Hematopoietic multipotent progenitor cell (in vitro differentiated cells): ENCODE measurements at places on chromosomes 3 and 15. TPM values are rescaled to one million over a fixed set of nuclear protein-coding genes. Genes with fewer than 3 reads are reported as not detected.

DNA sequence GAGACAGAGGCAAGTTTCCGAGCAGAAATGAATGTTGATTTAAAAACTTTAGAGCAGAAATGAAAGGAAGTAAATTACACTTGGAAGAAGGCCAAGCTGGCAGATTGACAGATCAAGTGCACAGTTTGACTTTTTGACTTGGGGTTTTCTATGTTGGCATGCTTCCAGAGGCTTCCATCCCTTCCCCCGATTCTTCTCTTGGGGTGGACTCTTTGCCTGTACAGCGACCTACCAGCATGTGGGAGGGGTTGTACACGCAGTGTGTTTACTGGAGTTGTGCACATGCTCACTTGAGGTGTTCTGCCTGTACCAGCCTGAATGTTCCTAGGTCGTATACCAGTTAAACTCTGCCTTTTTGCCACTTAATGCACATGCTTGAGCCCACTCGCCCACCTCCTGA lies 701.5 kb upstream of the GBE1 start:
- DNase-seq = no peak

DNA sequence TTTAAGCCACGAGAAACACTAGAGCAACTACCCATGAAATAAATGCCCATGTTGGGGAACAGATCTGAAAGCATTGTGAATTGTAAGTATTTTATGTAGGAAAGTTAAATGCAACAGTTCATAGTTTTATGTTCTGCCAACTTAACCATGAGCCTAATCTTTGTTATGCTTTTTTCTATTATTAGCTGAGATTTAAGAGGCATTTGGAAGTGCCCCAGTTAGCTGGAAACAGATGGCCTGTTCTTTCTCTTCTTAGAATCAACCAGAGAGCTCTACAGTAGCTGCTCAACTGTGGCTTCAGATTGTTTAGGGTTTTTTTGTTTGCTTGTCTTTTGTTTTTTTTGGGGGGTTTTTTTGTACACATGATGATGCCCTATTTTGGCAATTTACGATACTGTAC lies 284.4 kb downstream of the KCNH8 start:
- DNase-seq = no peak

- DNase-seq = no peak
Observed at GRCh38 chr3:57000012-57000411, 60.5 kb upstream of the SPATA12 start.

- DNase-seq = no peak
Observed at GRCh38 chr3:184822081-184822480, 10.1 kb downstream of the VPS8 start.

- no peak for DNase-seq
Observed at GRCh38 chr15:100821327-100821726, 58.3 kb upstream of the ALDH1A3 start.

GRCh38 chr15:96363707-96364106 lies 33.2 kb downstream of the NR2F2 start:
- no peak for DNase-seq

DNA sequence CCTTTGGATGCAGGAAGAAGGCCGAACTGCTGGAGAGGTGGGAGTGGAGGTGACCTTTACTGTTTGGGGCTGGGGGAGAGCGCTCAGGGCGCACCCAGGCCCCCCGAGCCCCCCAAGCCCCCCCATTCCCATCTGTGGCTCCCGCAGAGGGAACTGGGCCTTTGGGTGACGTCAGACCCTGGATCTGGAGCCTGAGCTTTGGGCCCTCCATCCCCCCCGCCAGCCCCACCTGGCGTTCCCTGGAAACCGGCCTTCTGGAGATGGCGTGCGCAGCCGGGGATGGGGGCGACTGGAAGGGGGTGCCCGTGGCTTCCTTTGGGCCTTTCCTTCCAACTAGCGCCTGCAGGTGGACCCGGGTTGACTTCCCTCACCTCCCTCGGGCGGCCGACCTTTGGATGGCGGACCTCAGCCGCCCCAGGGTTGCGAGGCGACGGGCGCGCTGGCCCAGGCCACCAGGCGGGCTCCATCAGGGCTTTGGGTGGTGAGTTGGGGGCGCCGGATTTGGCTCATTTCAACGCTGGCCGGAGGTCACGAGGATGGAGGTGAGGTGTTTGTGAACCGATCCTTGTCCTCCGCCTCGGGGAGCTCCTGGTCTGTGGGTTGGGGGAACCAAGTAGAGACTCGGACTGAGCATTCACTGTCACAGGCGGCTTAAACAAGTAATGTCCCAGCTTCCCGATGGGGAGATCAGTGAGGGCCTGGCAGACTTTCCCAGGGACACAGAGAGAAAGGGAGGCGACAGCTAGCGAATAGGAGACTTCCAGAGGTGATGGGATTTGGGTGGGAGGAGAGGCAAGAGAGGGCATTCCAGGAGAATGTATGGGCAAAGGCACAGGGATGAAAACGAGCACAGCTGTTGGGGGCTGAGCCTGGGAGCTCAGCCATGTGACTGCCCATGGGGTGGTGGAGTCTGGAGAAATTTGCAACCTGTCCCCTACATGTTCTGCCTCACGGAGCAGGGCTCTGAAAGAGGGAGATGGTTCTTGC lies 709 bp downstream of the SCAMP5 start:
- DNase-seq = no peak

DNA sequence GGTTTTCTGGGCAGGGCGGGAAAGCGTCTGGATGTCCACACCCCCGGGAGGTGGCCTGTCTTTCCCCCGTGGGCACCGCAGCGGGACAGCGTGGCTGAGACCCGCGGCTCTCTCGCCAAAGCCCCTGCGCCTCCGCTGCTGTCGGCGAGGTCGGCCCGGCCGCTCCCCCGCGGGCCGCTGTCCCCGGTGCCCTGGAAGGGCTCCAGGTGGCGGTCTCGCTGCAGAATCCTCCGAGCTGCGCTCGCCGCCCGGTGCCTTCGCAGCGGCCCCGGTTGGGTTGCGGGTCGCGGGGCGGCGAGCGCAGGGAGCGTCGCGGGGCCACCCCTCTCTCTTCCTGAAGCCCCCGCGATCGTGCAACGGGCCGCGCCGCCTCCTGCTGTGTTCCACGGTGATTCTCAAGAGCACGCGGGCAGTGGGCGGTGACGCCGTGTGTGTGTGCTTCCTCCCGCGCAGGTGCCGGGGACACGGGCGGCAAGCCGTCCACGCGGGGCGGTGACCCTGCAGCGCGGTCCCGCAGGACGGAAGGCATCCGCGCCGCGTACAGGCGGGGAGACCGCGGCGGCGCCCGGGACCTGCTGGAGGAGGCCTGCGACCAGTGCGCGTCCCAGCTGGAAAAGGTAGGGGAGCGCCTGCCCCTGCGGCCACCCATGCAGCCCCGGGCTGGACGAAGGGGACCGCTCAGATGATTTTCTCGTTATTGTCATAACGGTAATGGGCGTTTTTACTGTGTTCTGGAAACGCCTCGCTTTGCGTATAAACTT lies 54.4 kb downstream of the LRRK1 start:
- peak; percentile 42 for DNase-seq

- DNase-seq = peak; percentile 6
Observed at GRCh38 chr3:122694966-122695365, 14.3 kb downstream of the PARP14 start.

- no peak for DNase-seq
Observed at GRCh38 chr3:155946178-155946577, 75.7 kb downstream of the GMPS start.

GRCh38 chr3:88876724-88877123 lies 230.7 kb upstream of the EPHA3 start:
- no peak for DNase-seq

GRCh38 chr3:100966807-100967206 lies 26.4 kb downstream of the ABI3BP start:
- DNase-seq = no peak

GRCh38 chr3:125386811-125387210 lies 11.7 kb upstream of the ZNF148 start:
- DNase-seq = no peak

- DNase-seq = no peak
Observed at GRCh38 chr3:78967061-78967460, 800.7 kb downstream of the ROBO1 start.

- DNase-seq = no peak
Observed at GRCh38 chr3:20197775-20198174, 11.8 kb upstream of the SGO1 start.

DNA sequence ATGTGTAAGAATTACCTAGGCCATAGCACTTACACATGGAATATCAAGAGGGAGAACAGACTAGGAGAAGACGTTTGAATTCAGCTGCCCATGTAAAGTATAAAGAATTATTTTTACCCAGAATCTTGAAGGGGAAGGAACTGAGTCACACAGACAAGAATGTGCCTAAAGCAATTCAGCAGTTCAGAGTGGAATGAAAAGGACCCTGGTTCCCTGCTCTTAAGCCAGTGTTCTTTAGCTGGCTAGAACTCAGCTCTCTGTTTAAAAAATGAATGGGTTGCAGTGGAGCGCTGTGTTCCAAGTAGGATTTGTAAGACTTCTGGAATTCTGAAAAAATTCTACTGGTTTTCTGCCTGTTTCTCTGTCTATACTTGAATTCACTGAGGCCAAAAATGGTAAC lies 440.2 kb downstream of the LPP start:
- DNase-seq = no peak

DNA sequence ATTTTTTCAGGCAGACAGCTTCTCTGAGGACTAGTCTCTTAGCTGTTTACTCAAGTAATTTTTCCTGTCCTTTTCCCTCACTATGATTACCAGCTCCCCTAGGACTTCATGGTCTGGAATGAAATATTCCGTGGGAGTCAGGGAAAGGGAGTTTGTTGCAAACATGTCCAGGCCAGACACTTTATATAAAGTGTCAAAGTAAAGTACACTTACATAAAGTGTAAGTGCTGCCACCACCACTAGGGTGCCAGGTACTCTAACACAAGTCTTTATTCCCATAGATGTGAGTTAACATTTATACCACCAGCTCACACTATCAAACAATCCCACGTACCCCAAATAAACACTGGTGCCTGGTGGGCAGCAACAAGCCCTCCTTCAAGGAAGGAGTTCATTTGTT lies 179.8 kb downstream of the SNRPN start:
- no peak for DNase-seq

DNA sequence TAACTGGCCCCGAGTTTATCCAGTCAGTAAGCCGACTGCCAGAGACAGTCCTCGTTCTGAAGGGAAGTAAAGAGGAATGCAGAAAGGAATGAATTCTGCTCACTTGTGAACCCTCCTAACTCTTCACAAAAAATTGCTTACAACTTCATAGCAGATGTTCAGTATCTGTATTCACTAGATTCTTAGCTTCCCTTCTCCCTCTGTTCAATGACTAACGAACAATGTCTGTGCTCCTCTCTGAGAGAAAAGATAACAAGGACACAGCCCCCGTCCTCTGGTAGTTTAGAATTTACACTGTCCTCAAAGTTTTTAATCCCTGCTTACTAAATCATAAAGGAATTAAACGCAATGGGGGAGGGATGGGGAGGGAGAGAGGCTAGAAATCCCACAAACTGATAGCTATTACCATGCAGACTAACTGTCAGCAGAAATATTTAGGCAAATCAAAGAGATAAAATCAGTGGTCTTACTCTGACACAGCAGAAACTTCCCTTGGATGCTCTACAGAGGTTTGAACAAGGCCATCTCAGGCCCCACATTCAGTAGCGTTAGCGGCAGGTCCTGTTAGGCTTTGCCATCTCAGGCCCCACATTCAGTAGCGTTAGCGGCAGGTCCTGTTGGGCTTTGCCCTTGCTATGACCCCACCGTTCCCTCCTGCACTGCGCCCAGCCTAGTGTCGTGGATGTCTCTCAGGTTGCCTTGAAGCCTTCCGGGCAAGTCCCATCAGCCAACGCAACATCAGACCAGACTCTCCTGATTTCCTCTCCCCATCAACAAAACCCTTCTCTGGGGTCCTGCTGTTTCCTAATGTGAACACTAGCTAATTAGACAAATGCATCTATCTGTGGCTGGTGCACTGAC lies 23.4 kb downstream of the NRROS start:
- DNase-seq = no peak

GRCh38 chr3:133256787-133257483 lies 142.9 kb upstream of the BFSP2 start:
- no peak for DNase-seq

- no peak for DNase-seq
Observed at GRCh38 chr15:98069256-98069655, 108.8 kb downstream of the ARRDC4 start.

- DNase-seq = no peak
Observed at GRCh38 chr3:157871248-157871647, 235.0 kb downstream of the SHOX2 start.

DNA sequence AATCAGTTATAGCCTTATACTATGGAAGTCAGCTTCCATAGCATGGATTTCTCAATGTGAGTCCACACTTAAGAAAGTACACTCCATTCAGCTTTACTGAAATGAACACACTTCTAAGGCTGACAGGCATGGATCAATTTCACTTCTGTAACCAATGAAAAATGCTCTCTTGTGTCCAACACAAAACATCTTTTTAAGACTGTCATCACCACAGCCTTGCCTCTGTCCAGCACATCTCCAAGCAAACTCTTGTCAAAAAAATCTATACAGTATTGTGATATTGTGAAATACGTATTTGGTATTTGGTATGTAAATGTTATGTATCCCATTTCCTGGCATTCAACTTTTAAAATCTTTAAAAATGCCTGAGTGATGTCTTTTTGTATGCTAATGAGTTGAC lies 208.7 kb downstream of the RAP2B start:
- no peak for DNase-seq

DNA sequence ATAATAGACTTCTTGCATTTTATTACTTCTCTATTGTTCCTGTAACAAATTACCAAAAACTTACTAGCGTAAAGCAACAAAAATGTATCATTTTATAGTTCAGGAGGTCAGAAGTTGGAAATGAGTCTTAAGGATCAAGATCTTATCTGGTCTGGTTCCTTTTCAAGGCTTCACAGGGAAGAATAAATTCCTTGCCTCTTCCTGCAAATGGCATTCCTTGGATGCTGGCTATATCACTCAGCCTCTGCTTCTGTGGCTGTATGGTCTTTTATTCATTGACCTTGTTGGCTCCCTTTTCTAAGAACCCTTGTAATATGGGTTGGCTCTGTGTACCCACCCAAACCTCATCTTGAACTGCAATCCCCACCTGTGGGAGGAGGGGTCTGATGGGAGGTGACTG lies 478.4 kb upstream of the THBS1 start:
- no peak for DNase-seq

GRCh38 chr15:28107111-28107903 lies 8.2 kb upstream of the OCA2 start:
- no peak for DNase-seq

The SLC24A5 gene
- not detected for total RNA-seq

The CD200 gene
- 12.1 TPM for total RNA-seq

The THPO gene
- total RNA-seq = not detected

The PLSCR2 gene
- total RNA-seq = not detected

The ISLR2 gene
- not detected for total RNA-seq

The TLR9 gene
- total RNA-seq = under 0.01 TPM

The GOLGA6A gene
- under 0.01 TPM for total RNA-seq

The VWA5B2 gene
- total RNA-seq = under 0.01 TPM

The ARGFX gene
- total RNA-seq = not detected

The ACOX2 gene
- 5.7 TPM for total RNA-seq

The ACTR8 gene
- total RNA-seq = 21.0 TPM
